ENCODE measurements at places on chromosomes 2 and 18. TPM values are rescaled to one million over a fixed set of nuclear protein-coding genes. Genes with fewer than 3 reads are reported as not detected.

SLC14A1 gene
- not detected for total RNA-seq

DPYSL5 gene
- total RNA-seq = 1.2 TPM

GRCh38 chr18:9466846-9467245, 8.5 kb upstream of the RALBP1 start:
- no peak overlapping the region for H3K27ac ChIP-seq
- no peak overlapping the region for H3K4me3 ChIP-seq
- H3K4me1 ChIP-seq = no peaks in the 10 kb centered on the region
- H3K27me3 ChIP-seq = no peaks in the 10 kb centered on the region
- H3K36me3 ChIP-seq = no peaks in the 10 kb centered on the region

- no peak overlapping the region for H3K4me3 ChIP-seq
- no peak for DNase-seq
- H3K4me1 ChIP-seq = no peaks in the 10 kb centered on the region
Observed at GRCh38 chr2:83572400-83572799, 886.7 kb downstream of the SUCLG1 start.

GRCh38 chr2:172088245-172089004, 3.1 kb downstream of the DLX1 start:
- H3K36me3 ChIP-seq = no peaks in the 10 kb centered on the region
- H3K27me3 ChIP-seq = peaks cover 94% of the 10 kb centered on the region
- no peak overlapping the region for H3K27ac ChIP-seq

DNA sequence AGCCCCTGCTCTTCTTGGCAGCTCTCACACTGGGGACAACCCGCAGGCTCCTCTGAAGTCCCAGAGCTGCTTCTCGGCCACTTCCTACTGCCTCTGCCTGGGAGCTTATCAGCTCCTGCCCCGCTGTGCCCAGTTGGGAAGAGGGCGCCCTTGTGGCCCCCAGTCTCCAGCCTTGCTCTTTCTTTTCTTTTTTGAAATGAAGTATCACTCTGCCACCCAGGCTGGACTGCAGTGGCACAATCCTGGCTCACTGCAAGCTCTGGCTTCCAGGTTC, 20.6 kb upstream of the ALPI start:
- H3K36me3 ChIP-seq = no peaks in the 10 kb centered on the region
- no peaks in the 10 kb centered on the region for H3K4me1 ChIP-seq
- no peak overlapping the region for H3K4me3 ChIP-seq
- DNase-seq = no peak
- no peak overlapping the region for H3K27ac ChIP-seq

- H3K4me1 ChIP-seq = peaks cover 7% of the 10 kb centered on the region
- no peak overlapping the region for H3K27ac ChIP-seq
- no peak overlapping the region for H3K4me3 ChIP-seq
- no peaks in the 10 kb centered on the region for H3K36me3 ChIP-seq
Observed at GRCh38 chr18:55862693-55863390, 274.9 kb upstream of the TCF4 start.

- H3K36me3 ChIP-seq = no peaks in the 10 kb centered on the region
- no peaks in the 10 kb centered on the region for H3K4me1 ChIP-seq
- H3K4me3 ChIP-seq = no peak overlapping the region
- H3K27ac ChIP-seq = no peak overlapping the region
- no peaks in the 10 kb centered on the region for H3K27me3 ChIP-seq
- DNase-seq = no peak
Observed at GRCh38 chr2:70916291-70916690, 19.4 kb upstream of the ATP6V1B1 start.

DNA sequence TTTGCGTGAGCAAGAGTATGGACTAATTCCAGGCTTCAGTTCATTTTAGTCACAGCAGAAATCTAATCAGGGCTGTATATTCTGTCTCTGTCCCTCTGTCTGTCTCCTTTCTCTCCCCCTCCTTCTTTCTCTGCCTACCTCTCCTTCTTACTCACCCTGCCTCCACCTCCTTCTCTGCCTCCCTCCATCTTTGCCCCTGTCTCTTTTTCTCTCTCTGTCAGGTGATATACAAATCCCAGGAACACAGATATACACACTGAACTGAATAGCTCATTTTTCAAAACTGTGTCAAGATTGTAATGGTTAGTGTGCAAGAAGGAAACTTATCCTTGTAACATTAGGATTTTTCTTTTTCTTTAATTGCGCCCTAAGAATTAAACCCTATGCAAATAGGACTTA, 32.5 kb downstream of the SLC8A1 start:
- H3K4me3 ChIP-seq = no peak overlapping the region
- no peaks in the 10 kb centered on the region for H3K36me3 ChIP-seq
- H3K27me3 ChIP-seq = no peaks in the 10 kb centered on the region
- no peak overlapping the region for H3K27ac ChIP-seq

- H3K36me3 ChIP-seq = no peaks in the 10 kb centered on the region
- no peak overlapping the region for H3K4me3 ChIP-seq
- H3K4me1 ChIP-seq = no peaks in the 10 kb centered on the region
- H3K27me3 ChIP-seq = no peaks in the 10 kb centered on the region
- no peak overlapping the region for H3K27ac ChIP-seq
Observed at GRCh38 chr2:48306409-48307284, 223.3 kb upstream of the STON1 start.
